ENCODE measurements at places on chromosomes 11 and 22.
A peak's percentile ranks its signal among the peaks of the same experiment; 100 is the strongest.

- peak; percentile 43 for DNase-seq
These were observed 2.4 kb upstream of the SYT8 start for GRCh38 chr11:1832211-1832919.

GRCh38 chr11:129328756-129329155 is 46.9 kb upstream of the BARX2 start:
- no peak for DNase-seq

DNA sequence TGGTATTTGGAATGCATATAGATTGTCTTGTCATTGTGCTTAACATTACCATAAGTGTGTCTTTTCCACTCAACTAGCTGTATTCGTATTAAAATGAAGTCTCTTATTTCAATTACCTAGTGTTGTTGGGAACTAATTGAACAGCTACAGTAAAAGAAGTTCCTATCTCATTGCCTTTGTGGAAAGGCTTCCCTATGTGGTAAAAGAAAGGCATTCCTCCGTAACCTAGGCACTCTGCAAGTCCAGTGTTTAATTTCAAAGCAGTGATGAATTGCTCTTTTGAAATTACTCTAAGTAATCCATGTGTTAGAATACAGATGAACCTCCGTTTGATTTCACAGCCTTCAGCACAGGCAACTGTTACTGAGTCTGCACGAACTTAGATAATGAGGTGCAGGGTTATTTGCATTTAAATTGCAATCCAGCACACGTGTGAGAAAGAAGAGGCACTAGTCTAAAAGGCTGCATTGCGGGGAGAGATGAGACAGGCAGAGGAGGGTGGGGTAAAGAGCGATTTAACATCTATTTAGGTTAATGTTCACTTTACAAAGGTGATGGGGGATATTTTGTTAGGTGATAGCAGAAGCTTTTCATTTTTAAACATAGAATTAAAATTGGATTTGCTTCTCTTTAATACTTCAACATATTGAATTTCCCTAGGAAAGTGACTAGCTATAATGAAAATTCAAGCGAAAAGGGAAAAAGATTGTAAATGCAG is 25.0 kb upstream of the CRTAM start:
- DNase-seq: no peak

DNA sequence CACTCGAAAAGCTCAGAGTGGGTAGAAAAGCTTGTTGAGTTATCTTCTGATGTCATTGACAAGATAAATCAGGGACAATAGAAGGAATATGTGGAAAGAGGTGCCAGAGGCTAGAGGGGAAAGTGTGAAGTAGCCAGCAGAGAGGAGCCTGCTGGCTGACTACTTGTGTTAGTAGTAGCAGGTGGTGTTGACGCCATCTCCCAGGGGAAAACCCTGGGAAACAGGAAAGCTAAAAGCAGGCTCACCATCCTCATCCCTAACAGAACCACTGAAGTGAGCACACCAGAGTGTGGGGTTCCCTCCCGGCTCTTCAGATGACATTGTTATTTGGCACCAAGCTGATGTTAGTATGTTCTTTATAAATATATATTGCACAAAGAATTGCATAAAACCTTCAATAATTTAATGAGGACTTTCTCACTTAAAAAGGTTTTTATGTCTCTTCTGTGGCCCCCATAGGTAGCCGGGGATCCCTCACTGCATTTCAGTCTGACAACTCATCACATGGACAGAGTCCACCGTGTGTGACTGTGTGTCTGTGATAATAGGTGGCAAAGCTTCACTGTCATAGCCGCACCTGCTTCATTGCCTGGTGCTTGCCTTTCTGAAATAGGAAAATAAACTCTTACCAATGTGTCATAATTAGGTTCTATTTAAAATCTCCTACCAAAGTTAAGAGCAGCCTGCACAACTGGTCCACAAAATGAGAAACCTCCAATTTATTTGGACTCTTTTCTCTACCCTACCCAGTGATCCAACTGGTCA is 63.2 kb upstream of the TOP3B start:
- DNase-seq: no peak

DNA sequence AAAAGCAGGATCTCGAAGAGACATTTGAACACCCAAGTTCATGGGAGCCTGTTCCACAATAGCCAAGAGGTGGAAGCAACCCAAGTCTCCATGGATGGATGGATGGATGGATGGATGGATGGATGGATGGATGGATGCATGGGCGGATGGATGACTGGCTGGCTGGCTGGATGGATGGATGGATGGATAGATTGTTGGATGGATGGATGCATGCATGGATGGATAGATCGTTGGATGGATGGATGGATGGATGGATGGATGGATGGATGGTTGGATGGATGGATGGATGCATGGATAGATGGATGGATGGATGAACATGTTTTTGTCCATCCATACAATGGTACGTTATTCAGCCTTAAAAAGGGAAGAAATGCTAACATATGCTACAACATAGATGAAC is 603.4 kb downstream of the BRD1 start:
- no peak for DNase-seq

- no peak for DNase-seq
These were observed 91.7 kb upstream of the SHISAL1 start for GRCh38 chr22:44404341-44405020.

- DNase-seq: no peak
These were observed 23.8 kb downstream of the PACSIN2 start for GRCh38 chr22:42991010-42991651.

GRCh38 chr11:46665356-46665755 is 35.1 kb downstream of the ARHGAP1 start:
- no peak for DNase-seq

GRCh38 chr11:61106894-61107470 is 4.7 kb downstream of the CD5 start:
- DNase-seq: no peak

DNA sequence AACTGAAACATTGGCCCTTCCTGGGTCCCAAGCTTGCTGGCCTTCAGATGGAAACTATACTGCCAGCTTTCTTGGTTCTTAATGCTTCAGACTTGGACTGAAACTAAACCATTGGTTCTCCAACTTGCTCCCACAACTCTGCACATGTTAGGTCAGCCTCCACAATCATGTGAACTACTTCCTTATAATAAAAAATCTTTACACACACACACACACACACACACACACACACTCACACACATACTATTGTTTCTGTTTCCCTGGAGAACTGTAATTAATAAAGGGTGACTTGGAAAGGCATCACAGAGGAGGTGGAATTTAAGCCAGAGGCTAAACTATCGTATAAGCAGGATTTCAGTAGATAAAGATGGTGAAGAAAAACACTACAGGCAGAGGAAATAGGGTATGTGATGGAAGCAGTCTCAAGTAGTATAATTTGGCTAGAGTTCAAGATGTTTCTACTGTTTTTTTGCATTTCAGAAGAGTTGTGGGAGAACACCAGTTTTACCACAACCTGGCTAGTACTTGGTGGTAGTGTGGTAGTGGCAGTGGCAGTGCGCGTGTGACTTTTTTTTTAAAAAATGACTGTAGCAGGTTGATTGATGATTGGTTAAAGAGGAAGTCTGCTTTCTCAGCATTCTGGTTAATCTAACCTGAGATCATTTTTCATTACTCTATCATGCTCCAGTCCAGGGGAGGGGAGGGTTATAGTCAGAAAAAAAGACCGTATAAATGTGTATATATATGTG is 70.1 kb downstream of the PDE3B start:
- DNase-seq: peak; percentile 1

DNA sequence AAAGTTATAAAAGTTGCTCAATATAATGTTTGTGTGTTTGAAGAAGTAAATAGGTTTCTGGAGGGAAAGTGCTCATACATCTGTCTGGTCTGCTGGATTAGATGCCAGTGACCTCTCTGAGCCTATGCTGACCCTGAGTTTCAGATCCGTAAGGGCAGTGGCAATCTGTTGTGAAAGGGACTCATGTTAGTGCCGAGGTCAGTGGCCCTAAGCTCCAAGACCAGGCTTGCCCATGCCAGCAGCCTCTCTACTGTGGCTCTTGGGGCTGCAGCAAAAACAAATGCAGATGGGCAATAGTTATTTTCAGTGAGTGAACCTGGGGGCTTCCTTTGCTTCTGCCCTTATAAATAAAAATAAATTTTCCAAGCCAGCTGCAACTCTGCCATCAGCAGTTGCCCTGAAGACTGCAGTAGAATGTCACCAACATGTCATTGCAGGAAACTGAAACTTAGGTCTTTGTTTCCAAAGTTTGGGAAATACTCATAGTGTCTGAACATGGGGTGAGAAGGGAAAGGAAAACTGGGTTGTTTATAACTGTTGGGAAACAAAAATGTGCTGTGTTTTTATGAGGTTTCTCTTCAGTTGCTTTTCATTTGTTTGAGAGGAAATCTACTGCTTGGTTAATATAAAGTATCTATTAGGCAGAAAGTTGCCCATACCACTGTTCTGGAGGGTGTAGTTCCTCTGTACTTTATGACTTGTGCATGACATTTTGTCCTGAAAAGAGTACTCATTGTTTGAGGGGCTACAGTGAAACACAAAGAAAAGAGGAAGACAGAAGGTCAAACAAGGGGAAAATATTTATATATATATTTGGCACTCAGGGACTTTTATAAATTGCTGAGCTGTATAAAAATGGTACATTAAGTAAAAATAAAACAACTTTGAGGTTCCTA is 9.5 kb upstream of the MS4A4E start:
- no peak for DNase-seq

All from stimulated activated CD4-positive, alpha-beta T cell treated with anti-CD3 and anti-CD28 coated beads, TNF-alpha, amount 100 ng/mL, for 48 hours (primary cell).